RPMI8226 (cell line): ENCODE measurements at places on chromosomes 11 and 22.

GRCh38 chr11:2698386-2699184 is 1.2 kb downstream of the KCNQ1OT1 start:
- no peak for DNase-seq

GRCh38 chr11:2550606-2550970 is 105.8 kb downstream of the KCNQ1 start:
- no peak for DNase-seq

- no peak for DNase-seq
Observed at GRCh38 chr11:118305726-118306125, 1.2 kb downstream of the CD3E start.

DNA sequence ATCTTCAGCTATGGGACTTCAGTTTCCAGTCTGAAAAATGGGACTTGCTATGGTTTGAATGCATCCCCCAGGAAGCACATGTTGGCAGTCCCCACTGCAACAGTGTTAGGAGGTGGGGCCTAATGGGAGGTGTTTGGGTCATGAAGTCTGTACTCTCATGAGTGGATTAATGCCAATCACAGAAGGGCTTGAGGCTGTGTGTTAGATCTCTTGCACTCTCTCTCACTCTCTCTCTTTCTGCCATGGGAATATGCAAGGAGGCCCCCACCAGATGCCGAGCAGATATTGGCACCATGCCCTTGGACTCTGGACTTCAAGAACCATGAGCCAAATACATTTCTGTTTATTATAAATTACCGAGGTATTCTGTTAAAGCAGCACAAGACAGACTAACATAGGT is 7.8 kb upstream of the AP1B1 start:
- DNase-seq, result no peak

GRCh38 chr11:12215181-12215593 is 104.8 kb downstream of the MICAL2 start:
- DNase-seq, result no peak

DNA sequence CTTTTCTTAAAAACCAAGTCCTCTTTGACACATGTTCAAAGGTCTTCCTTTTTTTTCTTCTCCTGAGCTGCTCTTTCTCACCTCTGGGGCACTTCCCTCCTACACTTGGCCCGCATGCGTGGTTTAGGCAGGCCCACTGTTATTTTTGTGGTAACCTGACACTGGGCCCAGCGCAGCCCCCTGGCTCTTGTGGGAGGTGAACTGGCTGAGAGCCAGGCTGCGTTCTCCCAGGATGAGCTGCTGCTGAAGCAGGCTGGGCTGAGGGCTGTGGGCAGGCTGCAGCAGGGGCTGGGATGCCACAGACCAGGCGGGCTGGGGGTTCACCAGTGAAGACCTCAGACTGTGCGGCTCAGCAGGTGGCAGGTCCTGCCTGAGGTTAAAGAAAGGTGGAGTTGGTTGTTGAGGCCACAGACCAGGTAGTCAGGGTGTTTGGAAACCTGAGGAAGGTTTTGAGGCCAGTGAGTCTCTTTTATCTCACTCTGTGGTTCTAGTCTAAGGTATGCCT is 72.4 kb downstream of the TEAD1 start:
- DNase-seq, result peak; percentile 92

- DNase-seq, result no peak
Observed at GRCh38 chr22:26579331-26579886, 10.5 kb downstream of the TPST2 start.

DNA sequence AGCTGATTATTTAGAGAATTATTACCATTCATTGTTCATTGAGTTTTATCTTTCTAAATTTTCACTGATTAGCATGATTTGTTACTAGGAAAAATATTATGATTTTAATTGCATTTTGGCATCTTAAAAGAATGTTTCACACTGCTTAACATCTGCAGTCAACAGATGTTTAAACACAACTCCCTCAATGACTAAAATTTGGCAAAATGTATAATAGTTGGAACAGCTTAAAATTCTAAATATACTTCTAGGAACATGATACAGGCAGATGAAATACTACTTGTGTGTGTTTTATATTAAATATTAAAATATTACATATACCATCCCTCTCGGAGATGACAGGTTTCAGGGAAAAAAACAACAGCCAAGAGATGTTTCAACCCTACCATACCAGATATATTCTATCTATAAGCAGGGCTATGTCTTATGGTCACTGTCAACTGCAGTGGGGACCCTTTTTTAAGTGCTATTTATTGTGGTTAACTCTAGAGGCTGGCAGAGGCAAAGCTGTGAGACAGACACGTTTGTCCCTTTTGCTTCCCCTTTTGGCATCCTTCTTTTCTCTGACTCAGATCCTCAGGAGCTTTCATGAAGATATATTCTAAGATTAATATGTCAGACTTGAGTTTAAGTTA is 81.9 kb downstream of the BDNF start:
- no peak for DNase-seq

DNA sequence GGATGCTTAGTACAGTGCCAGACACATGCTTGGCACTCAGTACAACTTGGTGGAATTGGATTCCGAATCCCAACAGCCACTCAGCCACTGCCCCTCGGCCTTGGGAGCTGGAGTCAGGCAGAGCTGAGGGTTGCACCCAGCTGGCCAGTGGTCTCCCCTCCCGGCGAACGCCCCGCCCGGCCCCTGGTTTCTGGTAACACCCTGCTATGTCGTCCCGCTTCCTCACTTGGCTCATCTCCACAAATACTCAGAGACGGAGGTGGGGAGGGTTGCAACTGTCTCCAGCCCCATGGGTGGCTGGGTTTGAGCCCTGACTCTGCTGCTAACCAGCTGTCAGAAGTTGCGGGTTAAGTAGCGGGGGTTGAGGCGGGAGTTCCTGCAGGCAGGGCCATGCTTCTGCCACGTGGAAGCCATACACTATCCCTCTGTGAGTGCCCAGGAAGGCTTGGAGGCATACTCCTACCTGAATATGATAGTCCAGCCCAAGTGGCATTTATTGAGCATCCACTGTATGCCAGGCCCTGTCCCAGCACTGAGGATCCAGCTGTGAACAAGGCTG is 67.1 kb downstream of the GRIK4 start:
- DNase-seq, result no peak

DNA sequence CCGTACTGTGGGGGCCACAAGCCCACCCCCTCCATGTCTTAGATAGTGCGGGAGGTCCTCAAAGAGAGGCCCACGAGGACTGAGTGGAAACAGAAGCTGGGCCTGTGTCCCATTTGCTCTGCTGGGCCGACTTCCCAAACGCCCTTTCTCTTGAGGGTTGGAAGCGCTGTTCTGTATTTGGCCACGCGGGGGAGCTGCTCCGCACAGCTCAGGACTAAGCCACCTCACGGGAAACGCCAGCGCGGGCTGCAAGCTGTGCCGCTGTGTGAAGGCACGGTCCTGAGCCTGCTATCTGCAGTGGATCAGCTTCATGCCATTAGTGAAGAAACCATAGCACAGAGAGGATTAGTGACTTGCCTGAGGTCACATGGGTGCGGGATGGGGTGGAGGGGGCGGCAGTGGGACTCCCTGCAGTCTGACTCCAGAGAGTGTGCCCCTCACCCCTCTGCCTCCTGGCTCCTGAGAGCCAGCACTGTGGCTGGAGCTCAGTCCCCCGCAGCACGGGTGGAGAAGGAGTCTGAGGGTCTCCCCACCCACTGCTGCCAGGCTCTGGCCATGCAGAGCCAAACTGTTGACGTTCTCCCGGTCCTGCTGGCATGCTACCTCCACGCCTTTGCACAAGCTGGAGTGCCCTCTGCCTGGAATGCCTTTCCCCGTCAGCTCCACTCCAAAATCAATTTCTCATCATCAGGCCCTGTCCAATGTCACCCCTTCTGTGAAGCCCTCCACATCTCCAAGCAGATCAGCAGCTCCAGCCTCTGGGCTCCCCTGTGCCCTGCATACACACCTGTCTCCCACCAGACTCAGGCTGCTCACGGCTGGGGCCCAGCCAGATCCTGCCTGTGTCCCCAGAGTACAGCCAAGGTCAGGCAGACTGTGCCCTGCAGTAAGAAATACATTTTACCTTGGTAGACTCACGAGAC is 51.5 kb upstream of the LRRC32 start:
- peak; percentile 90 for DNase-seq

GRCh38 chr11:81825346-81825745 is 908.3 kb downstream of the FAM181B start:
- no peak for DNase-seq
